ENCODE measurements at places on chromosomes 4 and X. TPM values are rescaled to one million over a fixed set of nuclear protein-coding genes. Genes with fewer than 3 reads are reported as not detected.

CD38 gene
- total RNA-seq = 8.5 TPM

SPACA5B gene
- total RNA-seq = not detected

- peaks cover 33% of the 10 kb centered on the region for H3K4me1 ChIP-seq
- no peaks in the 10 kb centered on the region for H3K36me3 ChIP-seq
- peak overlapping the region; percentile 58 for H3K4me3 ChIP-seq
- DNase-seq = peak; percentile 76
- peak overlapping the region; percentile 96 for H3K27ac ChIP-seq
- no peaks in the 10 kb centered on the region for H3K27me3 ChIP-seq
These were observed 76.5 kb upstream of the BCOR start for GRCh38 chrX:40174001-40174853.

GRCh38 chr4:123340381-123340701, 56.3 kb upstream of the SPRY1 start:
- H3K4me3 ChIP-seq = no peak overlapping the region
- H3K36me3 ChIP-seq = no peaks in the 10 kb centered on the region
- no peak overlapping the region for H3K27ac ChIP-seq
- H3K27me3 ChIP-seq = no peaks in the 10 kb centered on the region

FAM133A gene
- total RNA-seq = not detected

DNA sequence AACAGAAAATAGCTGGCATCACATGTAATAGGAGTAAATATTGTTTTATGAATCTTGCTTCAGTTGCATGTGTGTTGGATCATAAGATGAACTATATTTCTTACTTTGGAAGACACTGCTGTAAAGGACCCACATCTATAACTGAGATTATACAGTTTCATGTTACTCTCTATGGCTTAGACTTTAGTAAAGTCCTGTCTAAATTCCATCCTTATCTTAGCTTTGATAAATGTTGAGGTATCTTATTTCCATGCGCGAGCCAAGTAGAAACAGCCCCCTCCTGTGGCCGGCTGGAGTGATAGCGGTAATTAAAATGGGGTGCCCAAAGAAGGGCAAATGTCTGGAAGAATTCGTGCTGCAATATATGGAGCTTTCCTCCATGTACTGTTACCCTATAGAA, 43.0 kb downstream of the CCDC158 start:
- H3K36me3 ChIP-seq = no peaks in the 10 kb centered on the region
- no peaks in the 10 kb centered on the region for H3K27me3 ChIP-seq
- DNase-seq = peak; percentile 55
- H3K4me3 ChIP-seq = no peak overlapping the region

BEND2 gene
- 0.24 TPM for total RNA-seq

GRCh38 chr4:89492581-89493071, 185.0 kb upstream of the GPRIN3 start:
- no peak overlapping the region for H3K4me3 ChIP-seq
- no peaks in the 10 kb centered on the region for H3K4me1 ChIP-seq
- DNase-seq = no peak

DNA sequence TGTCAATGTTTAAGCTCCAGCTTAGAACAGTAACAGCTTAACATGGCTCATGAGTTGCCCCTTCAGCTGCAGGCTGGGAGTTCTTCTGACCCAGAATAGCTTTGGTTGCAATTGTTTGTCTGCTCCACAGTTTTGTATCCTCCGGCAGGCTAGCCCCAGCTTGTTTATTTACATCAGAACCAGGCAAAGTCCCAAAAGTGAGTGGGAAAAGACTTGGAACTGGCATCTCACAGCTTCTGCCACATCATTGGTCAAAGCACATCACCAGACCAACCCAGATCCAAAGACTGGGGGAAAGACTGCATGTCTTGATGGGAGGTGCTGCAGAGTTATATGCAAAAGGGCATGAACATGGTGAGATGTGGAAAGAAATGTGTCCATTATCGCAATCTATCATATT, 231.2 kb upstream of the CPEB2 start:
- H3K4me1 ChIP-seq = no peaks in the 10 kb centered on the region
- no peaks in the 10 kb centered on the region for H3K27me3 ChIP-seq
- no peak overlapping the region for H3K27ac ChIP-seq
- H3K36me3 ChIP-seq = no peaks in the 10 kb centered on the region
- no peak overlapping the region for H3K4me3 ChIP-seq
- DNase-seq = no peak

DNA sequence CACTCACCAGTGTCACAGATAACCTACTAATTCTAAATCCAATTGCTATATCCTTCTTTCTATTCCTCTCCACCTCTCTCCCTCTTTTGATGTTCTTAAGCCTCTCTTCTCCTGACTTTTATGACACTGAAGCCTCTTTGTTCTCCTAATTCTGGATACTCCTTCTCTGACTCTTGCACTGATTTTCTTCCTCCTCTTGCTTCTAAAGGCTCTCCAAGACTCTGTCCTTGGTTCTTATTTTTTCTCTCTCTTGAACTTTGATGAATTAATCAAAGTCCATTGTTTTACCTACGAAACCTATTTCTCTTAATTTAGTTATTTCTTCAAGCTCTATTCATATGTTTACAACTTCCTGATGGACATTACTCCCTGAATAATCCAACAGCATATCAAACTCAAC, 95.7 kb upstream of the TSPAN7 start:
- DNase-seq = no peak
- H3K4me3 ChIP-seq = no peak overlapping the region
- no peaks in the 10 kb centered on the region for H3K27me3 ChIP-seq
- H3K36me3 ChIP-seq = no peaks in the 10 kb centered on the region
- no peak overlapping the region for H3K27ac ChIP-seq
- H3K4me1 ChIP-seq = no peaks in the 10 kb centered on the region

DNA sequence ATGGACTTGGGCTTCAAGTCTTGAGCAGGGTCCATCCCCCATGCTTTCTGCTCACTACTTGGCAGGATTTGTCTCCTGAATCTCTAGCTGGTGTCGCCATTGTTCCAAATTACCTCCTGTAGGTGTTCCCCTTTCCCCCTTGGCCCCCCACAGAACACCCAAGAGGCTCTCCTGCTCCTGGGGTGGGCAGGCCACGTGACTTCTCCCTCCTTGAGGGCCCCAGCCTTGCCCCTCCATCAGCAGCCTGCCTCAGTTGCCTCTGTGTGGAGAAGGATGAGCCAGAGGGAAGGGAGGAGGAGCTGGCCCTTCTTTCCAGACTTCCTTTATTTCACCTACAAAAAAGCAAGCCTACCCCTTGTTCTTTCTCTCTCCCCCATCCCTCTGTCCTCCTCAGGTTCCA, 1.8 kb downstream of the GPR78 start:
- no peak for DNase-seq
- no peak overlapping the region for H3K27ac ChIP-seq

- H3K27ac ChIP-seq = peak overlapping the region; percentile 96
- no peak for DNase-seq
- H3K27me3 ChIP-seq = no peaks in the 10 kb centered on the region
- peak overlapping the region; percentile 70 for H3K4me3 ChIP-seq
- no peaks in the 10 kb centered on the region for H3K36me3 ChIP-seq
These were observed 812 bp upstream of the KDM6A start for GRCh38 chrX:44871931-44872820.

- no peaks in the 10 kb centered on the region for H3K36me3 ChIP-seq
- no peak for DNase-seq
- H3K4me1 ChIP-seq = peaks cover 15% of the 10 kb centered on the region
- peak overlapping the region; percentile 42 for H3K4me3 ChIP-seq
- H3K27ac ChIP-seq = no peak overlapping the region
These were observed 913 bp upstream of the PRDM8 start for GRCh38 chr4:80196259-80196921.

- no peaks in the 10 kb centered on the region for H3K27me3 ChIP-seq
- no peak for DNase-seq
- H3K36me3 ChIP-seq = no peaks in the 10 kb centered on the region
- no peak overlapping the region for H3K4me3 ChIP-seq
- no peaks in the 10 kb centered on the region for H3K4me1 ChIP-seq
These were observed 2362.2 kb upstream of the AGA start for GRCh38 chr4:179804440-179804839.

GRCh38 chr4:4411906-4412305, 25.0 kb downstream of the NSG1 start:
- no peaks in the 10 kb centered on the region for H3K4me1 ChIP-seq
- H3K4me3 ChIP-seq = no peak overlapping the region
- no peak overlapping the region for H3K27ac ChIP-seq
- H3K27me3 ChIP-seq = no peaks in the 10 kb centered on the region
- H3K36me3 ChIP-seq = no peaks in the 10 kb centered on the region

PDE5A gene
- 39.8 TPM for total RNA-seq

PFKFB1 gene
- total RNA-seq = 0.27 TPM

GRCh38 chr4:101441446-101441845, 94.1 kb upstream of the PPP3CA start:
- H3K4me1 ChIP-seq = no peaks in the 10 kb centered on the region
- no peak overlapping the region for H3K4me3 ChIP-seq
- H3K27me3 ChIP-seq = no peaks in the 10 kb centered on the region
- DNase-seq = no peak
- no peaks in the 10 kb centered on the region for H3K36me3 ChIP-seq

DNA sequence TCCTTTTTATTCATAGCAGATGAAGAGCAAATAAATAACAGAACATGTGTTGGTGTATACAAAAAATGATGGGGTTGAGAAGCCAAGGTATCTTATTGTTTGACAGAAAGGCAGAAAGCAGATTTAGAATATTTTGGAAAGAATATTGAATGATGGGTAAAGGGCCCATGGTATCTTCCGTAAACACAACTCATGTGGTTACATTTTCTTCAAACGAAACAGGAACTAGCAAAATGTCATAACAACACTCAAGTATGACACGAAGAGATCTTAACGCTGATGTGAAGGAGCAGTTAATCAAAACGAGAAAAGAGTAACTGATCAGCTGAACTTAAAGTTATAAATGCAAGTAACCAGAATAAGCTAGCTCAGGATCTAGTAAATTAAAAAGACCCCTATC, 195.7 kb upstream of the GK2 start:
- H3K27me3 ChIP-seq = no peaks in the 10 kb centered on the region
- DNase-seq = no peak
- no peaks in the 10 kb centered on the region for H3K36me3 ChIP-seq
- H3K27ac ChIP-seq = no peak overlapping the region
- H3K4me1 ChIP-seq = no peaks in the 10 kb centered on the region

- no peak overlapping the region for H3K27ac ChIP-seq
- DNase-seq = no peak
- H3K4me1 ChIP-seq = peaks cover 9% of the 10 kb centered on the region
- H3K36me3 ChIP-seq = no peaks in the 10 kb centered on the region
These were observed 690.0 kb upstream of the HS3ST1 start for GRCh38 chr4:12118651-12119213.

DNA sequence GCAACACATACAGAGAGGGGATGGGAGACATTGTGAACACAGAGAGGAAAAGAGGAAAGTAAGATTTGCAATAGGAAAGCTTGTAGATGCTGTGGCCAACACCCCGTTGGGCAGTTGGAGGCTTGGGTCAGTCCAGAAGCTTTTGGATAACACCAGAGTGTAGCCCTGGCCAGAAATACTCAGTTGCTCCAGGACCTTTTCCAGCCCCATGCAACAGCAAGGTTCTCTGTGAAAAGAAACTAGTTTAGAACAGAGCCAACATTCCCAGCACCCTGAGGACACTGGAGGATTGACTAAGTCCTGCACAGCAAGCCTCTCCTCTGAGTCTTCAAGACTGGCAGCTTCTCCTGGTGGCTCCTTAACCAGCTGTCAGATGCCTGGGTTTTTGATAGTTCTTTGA, 27.9 kb upstream of the NAF1 start:
- no peaks in the 10 kb centered on the region for H3K4me1 ChIP-seq
- H3K36me3 ChIP-seq = no peaks in the 10 kb centered on the region
- H3K27ac ChIP-seq = no peak overlapping the region
- H3K27me3 ChIP-seq = no peaks in the 10 kb centered on the region

DNA sequence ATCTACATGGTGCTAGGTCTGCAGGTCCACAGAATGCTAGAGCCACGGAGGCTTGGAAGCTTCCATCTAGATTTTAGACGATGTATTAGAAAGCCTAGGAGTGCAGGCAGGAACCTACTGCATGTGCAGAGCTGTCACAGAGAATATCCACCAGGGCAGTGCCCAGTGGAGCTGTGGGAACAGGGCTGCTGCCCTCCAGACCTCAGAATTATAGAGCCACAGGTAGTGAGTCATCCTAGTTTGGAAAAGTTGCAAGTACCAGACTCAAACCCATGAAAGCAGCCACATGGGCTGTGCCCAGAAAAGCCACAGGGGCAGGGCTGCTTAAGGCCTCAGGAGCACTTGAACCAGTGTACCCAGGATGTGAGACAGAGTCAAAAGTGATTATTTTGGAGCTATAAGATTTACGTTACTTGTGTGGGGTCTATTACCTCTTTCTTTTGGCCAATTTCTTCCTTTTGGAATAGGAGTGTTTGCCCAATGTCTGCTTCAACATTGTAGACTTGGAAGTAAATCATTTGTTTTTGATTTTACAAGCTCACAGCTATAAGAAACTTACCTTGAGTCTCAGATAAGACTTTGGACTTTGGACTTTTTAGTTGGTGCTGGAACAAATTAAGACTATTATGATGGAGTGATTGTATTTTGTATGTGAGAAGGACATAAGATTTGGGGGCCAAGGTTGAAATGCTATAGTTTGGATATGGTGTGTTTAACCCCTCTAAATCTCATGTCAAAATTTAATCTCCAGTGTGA, 143.5 kb upstream of the CHRDL1 start:
- H3K27ac ChIP-seq = no peak overlapping the region
- H3K36me3 ChIP-seq = no peaks in the 10 kb centered on the region
- H3K4me1 ChIP-seq = no peaks in the 10 kb centered on the region
- DNase-seq = no peak
- no peak overlapping the region for H3K4me3 ChIP-seq

- no peak for DNase-seq
- H3K36me3 ChIP-seq = no peaks in the 10 kb centered on the region
- no peak overlapping the region for H3K27ac ChIP-seq
- no peaks in the 10 kb centered on the region for H3K4me1 ChIP-seq
These were observed 24.9 kb downstream of the PCDH7 start for GRCh38 chr4:30744957-30745640.

All from lower lobe of right lung (tissue), 2 donors.